Hematopoietic multipotent progenitor cell treated with erythropoietin and hydrocortisone succinate and interleukin-3 and kit ligand, for 15 days (in vitro differentiated cells): ENCODE measurements at places on chromosomes 3 and 15.

- no peak for DNase-seq
Observed at GRCh38 chr3:102114264-102114979, 265.1 kb downstream of the NFKBIZ start.

GRCh38 chr3:54376142-54376807 lies 253.9 kb downstream of the CACNA2D3 start:
- no peak for DNase-seq

DNA sequence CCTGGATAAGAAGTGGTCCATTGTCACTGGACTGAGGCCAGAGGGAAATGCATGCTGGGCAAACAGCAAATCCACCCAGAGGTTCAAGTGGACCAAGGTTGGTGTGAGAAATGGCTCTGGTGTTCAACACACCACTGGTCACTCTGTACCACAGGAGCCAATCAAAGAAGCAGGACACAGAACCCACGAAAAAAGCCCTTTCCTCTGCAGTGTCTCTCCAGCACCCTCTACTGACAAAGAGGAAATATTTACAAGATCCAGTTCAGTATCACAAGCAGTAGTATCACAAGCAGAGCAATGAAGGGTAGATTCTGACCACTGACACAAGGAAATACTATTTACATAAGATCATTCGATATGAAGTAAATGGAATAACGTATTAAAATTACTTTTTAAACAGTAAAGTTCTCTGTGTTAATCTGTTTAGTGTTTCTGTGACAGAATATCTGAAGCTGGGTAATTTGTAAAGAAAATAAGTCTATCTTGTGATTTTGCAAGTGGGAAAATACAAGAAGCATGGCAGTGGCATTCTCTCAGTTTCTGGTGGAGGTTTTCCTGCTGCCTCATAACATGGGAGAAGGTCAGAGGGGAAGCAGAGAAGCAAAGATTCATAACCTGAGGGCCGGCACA lies 390.7 kb downstream of the EFHB start:
- DNase-seq, result no peak

DNA sequence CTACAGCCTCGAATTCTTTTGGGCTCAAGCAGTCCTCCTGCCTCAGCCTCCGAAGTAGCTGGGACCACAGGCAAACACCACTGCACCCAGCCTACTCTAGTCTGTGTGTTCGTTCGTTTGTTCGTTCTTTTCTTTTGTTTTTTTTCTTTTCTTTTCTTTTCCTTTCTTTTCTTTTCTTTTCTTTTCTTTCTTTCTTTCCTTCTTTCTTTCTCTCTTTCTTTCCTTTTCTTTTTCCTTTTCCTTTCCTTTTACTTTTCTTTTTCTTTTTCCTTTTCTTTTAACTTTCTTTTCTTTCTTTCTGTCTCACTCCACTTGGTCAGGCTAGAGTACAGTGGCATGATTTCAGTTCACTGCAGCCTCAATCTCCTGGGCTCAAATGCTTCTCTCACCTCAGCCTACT lies 36.8 kb downstream of the LMLN start:
- no peak for DNase-seq

DNA sequence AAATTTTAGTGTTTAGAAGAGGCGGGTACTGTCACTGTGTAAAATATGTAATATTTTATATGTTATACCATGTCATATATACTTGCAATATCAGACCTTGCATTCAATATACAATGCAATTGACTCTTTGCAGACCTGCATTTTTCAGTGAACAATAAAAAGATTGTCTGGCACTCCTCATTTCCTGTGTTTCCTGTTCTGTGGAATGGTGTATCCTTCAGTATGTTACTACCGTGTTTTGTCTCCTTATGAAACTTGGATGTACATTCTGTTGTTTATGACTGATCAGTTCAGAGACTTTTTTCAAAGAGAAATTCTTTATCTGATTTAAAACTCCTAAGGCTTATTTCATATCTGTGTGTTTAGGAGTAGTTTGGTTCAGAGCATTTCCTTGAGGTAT lies 31.5 kb downstream of the APH1B start:
- no peak for DNase-seq

- no peak for DNase-seq
Observed at GRCh38 chr3:192339214-192339613, 388.1 kb downstream of the FGF12 start.

DNA sequence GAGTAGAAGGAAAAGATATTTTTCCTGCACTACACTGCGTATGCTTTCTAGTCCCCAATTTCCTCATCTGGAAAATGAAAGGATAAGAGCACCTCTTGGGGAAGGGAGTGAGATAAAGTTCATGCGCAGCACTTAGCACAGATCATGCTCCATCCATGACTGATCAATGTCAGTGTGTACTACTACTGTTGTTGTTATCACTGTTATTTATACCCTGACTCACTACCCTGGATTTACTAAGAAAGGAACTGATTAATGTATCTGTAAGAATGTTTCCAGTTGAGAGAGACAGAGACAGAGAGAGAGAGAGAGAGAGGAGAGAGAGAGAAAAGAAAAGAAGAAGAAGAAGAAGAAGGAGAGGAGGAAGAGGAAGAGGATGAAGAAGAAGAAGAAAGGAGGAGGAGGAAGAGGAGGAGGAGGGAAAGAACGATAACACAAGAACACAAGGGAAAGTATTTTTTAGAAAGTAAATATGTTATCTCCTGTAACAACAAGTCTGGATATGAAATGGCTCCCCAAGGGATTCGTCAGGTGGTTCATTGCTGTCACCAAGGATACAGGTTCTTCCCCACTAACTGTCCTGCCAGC lies 212.2 kb upstream of the PROK2 start:
- no peak for DNase-seq

GRCh38 chr3:12947504-12948369 lies 106.4 kb upstream of the RPL32 start:
- DNase-seq, result peak; percentile 75

DNA sequence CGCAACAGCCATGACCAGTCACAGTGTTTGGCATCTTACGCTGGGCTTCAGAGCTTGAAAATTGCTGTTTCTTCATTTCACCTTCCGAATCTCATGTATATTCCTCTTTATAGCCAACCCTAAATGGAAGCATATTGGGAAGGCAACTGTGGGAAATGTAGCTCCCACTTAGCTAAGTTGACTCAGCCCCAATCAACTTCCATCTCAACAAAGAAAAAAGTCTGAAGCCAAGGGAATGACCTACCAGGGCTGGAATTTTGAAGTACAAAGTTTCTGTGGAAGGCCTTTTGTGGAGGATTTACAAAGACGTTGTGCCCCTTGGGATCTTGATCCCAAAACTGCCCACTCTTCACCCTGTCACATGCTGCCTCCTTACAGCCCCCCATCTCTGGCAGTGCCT lies 85.2 kb upstream of the OXTR start:
- DNase-seq, result no peak

- no peak for DNase-seq
Observed at GRCh38 chr3:14920536-14920935, 26.8 kb upstream of the NR2C2 start.

GRCh38 chr15:81323559-81323943 lies 390 bp downstream of the STARD5 start:
- DNase-seq, result peak; percentile 9
